Bladder microvascular endothelial cell (primary cell): ENCODE measurements at places on chromosomes 12 and 14. TPM values are rescaled to one million over a fixed set of nuclear protein-coding genes. Genes with fewer than 3 reads are reported as not detected.

SLC2A3 gene
- total RNA-seq: 21.2 and 24.1 TPM in 2 replicates

CIDEB gene
- 3.7 and 3.8 TPM in 2 replicates for total RNA-seq

CCDC196 gene
- total RNA-seq: not detected in 2 replicates

INF2 gene
- total RNA-seq: 56.7 and 122 TPM in 2 replicates
